ENCODE measurements at places on chromosomes 4 and X.

DNA sequence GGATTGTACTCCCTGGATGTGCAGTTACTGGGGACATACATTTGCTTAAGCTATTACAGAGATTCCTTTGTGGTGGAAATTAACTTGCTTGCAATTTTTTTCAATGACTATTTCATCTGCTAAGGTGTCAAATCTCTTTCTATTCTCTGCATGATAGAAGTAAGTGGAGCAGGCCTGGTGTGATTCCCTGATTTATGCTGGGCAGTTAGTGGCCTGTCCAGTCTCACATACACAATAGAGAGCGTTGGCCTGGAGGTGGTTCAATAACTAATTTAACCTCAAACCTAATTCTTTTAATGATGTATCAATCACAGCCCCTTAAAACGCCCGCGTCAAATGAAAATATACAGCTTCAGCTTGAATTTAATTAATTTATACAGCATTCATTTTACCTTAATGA, 28.5 kb downstream of the VCX3A start:
- no peak for DNase-seq

GRCh38 chrX:35826503-35826902, 28.4 kb downstream of the MAGEB16 start:
- DNase-seq = no peak

- DNase-seq = no peak
Measured at GRCh38 chrX:32618154-32618553, 593.2 kb downstream of the DMD start.

GRCh38 chrX:2774776-2775175, 22.9 kb downstream of the XG start:
- no peak for DNase-seq

DNA sequence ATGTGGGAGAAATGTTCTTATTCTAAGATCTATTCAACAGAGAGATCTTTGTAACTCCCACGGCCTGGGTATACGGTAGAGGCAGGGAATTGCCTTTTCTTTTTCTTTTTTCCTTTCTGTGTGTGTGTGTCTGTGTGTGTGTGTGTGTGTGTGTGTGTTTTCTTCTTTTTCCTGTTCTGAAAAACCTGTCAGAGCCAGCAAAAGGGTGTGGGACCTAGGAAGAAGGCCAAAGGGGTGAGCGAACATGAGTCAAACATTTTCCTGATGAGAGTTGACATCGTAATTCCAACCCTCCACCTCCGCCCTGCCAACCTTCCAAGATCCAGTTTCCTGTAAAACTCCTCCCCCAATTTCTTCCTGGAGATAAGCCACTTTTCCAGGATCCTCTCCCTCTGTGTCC, 2.8 kb upstream of the CHIC2 start:
- no peak for DNase-seq

- DNase-seq = no peak
Measured at GRCh38 chr4:165367040-165367439, 11.8 kb upstream of the CPE start.

DNA sequence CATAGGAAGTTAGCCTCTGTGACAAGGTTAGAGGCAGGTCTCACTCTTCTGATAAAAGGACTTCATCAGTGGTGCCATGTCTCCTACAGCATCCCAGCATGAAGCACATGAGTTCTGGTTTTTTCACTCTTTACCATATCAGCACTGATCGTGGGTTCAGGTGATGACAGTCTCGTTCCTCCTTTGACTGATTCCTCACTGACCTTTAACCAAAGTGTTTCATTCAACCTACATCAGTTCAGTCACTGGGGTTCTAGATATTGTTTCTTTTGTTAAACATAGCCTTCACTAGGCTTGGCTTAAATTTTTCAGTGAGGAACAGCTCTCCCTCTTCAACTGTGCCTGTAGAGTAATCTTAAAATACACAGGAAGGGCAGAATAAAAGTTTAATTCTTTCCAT, 9.6 kb upstream of the MAGEA8 start:
- DNase-seq = no peak

DNA sequence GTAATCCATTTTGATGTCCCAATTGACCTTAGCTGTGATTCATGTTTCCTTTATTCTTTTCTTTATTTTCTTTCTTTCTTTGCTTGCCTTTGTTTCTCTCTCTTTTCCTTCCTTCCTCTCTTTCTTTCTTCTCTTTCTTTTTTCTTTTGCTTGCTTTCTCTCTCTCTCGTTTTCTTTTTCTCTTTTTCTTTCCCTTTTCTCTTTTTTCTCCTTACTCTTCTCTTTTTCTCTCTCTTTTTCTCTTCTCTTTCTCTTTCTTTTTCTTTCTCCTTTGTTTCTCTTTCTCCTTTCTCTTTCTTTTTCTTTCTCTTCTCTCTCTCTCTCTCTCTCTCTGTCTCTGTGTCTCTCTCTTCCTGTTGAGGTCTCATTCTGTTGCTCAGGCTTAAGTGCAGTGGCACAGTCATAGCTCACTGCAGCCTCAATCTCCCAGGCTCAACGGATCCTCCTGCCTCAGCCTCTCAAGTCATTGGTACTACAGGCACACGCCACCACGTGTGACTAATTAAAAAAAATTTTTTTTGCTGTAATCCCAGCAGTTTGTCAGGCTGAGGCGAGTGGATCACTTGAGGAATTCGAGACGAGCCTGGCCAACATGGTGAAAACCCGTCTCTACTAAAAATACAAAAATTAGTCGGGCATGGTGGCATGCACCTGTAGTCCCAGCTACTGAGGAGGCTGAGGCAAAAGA, 8.0 kb upstream of the DHRSX start:
- DNase-seq = no peak

DNA sequence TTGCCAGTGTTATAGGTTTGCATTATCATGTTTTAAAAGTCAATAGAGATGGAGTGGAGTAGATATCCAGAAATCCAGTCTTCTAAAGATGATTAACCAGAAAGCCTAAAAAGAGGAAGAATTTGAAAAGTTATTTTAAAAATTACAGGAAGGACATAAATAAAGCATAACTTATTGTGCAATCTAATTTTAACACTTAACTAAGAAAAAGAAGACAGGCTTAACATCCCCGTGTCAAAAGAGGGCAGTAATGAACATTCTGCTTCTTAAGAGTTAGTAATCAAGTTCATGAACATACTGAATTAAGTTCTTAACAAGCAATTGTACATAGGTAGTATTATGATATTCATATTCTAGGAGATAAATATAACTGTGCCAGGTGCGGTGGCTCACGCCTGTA, 39.3 kb downstream of the ELF2 start:
- DNase-seq = no peak

DNA sequence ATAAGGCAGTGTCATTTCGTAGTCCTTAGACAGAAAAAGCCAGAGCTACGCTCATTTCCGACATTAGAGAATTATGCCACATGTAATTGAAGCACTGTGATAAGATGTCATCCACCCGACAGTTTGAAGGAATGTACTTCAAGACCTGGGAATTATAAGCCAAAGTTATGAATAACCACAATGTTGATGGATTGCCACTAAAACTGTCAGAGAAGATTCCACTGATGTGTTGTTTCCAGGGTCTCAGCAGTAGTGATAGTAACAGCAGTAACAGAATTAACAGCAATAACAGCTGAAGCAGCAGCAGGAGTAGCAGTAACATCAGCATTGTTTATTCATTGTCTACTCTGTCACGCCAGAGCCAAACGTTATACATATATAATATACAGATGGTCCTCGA, 24.7 kb downstream of the RAB33A start:
- no peak for DNase-seq

DNA sequence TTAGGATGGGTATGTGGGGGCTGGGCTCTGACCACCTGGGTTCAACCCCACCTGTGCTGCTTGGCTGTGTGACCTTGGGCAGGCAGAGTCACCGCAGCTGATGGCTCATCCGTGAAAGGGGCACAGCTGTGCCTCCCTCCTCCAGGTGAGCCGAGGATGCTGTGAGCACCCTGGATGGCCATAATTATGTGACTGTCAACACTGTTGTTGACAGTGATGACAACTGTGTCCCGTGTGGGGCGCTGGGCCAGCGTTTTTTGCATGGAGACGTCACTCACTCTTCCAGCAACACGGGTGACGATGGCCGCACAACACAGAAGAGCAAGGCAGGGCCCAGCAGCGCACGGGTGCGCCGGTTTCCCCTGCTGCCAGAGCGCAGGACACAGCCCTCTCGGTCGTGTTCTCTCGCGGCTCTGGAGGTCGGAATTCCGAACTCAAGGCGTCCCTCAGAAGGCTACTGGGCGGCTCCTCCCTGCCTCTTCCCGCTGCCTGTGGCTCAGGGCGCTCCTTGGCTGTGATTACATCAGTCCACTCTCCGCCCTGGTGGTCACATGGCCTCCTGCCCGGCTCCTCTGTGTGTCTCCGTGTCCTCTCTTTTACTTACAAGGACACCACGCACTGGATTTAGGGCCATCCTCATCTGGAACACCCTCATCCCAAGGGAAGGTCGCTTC, 1.3 kb downstream of the SH3TC1 start:
- DNase-seq = peak; percentile 46

DNA sequence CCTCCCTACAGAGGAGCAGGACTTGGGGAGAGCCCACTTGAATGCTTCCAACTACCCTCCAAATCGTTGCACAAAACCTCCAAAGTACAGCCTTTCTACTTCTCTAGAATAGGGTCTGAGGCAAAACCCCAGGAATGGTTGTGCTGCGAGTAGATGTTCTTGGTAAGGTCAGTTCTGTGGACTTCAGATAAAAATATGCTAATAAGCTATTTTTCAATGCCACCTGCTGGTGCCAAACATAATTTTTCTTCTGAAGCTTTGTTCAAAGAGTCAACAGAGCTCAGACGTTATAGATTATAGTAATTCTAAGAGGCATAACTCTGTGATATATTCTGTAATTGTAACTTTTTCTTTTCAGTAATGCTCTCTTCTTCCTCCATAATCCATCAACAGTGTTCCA, 425.7 kb downstream of the GPAT3 start:
- DNase-seq = no peak

- DNase-seq = peak; percentile 60
Measured at GRCh38 chr4:26912810-26913209, 52.2 kb downstream of the STIM2 start.

- no peak for DNase-seq
Measured at GRCh38 chr4:5096261-5096660, 45.0 kb downstream of the STK32B start.

- DNase-seq = peak; percentile 3
Measured at GRCh38 chrX:29376584-29376983, 789.3 kb downstream of the IL1RAPL1 start.

- DNase-seq = no peak
Measured at GRCh38 chr4:65976287-65976686, 306.0 kb upstream of the EPHA5 start.

- no peak for DNase-seq
Measured at GRCh38 chr4:650461-650860, 23.6 kb downstream of the ATP5ME start.

- DNase-seq = no peak
Measured at GRCh38 chrX:3094261-3094660, 53.0 kb downstream of the ARSF start.

GRCh38 chr4:18435781-18436180, 414.2 kb upstream of the LCORL start:
- no peak for DNase-seq

DNA sequence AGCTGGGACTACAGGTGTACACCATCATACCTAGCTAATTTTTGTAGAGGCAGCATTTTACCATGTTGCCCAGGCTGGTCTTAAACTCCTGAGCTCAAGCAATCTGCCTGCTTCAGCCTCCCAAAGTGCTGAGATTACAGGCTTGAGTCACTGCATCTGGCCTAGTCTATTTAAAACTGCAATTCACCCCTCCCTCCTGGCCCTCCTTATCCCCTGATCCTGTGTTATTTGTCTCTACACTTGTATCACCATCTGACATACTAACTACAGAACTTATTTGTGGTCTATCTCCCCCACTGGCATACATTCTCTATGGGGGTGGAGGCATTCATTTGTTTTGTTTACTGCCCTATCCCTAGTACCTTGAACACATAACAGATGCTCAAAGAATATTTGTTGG, 23.7 kb downstream of the CC2D2A start:
- DNase-seq = no peak

- DNase-seq = no peak
Measured at GRCh38 chr4:142045996-142046395, 409.6 kb downstream of the IL15 start.

DNA sequence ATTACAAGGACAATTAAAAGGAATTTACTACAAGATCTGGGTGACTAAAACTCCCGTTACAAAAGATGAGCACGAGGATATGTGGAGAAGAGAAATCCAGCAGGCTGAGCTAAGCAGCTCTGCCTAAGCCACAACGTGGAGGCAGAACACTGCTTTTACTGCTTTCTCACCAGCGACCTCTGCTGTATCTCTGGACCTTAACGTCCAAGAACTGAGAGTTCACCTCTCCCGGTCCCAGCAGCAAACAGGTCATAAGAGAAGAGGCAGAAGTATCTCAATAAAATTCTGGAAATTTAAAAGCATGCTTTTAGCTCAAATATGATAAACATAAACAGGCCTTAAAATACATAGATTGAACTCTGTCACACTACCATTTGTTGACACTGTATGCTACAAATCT, 81.0 kb downstream of the ADGRA3 start:
- peak; percentile 58 for DNase-seq

DNA sequence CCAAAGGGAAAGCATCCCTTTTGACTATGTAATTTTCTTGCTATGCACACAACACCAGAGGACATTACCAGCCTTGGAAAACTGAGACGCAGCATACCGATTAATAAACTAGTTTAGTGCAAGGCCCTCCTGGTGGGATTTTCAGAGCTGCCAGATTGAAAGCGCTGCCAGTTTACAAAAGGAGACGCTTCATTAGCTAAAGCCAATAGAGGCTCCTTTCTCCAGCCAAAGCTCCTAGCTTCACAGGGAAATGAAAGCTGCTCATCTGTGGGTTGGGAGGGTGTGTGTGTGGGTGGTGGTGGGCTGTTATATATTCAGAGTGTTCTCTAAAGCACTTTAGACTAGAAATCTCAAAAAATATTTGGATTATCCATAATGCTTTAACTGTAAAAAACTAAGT, 32.4 kb downstream of the SPANXN4 start:
- no peak for DNase-seq

DNA sequence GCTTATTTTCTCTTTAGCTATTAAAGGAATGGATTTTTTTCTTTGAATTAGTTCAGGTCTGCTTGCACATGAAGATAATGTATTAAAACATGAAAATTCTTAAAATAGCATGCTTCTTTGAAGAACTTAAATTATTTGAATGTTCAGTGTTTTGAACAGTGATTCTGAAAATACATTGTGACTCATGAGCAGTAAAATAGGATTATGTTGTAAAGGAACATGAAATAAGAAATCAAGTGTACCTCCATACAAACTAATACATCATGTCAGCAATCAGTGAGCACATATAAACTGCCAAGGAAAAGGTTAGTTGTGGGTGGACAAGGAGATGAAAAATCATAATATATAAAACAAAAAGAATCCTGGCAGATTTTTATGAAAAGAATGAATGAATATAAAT, 66.1 kb downstream of the SNX25 start:
- no peak for DNase-seq

- DNase-seq = no peak
Measured at GRCh38 chr4:2024683-2025082, 15.9 kb upstream of the NELFA start.

- DNase-seq = no peak
Measured at GRCh38 chr4:56301997-56302496, 85.2 kb downstream of the AASDH start.

DNA sequence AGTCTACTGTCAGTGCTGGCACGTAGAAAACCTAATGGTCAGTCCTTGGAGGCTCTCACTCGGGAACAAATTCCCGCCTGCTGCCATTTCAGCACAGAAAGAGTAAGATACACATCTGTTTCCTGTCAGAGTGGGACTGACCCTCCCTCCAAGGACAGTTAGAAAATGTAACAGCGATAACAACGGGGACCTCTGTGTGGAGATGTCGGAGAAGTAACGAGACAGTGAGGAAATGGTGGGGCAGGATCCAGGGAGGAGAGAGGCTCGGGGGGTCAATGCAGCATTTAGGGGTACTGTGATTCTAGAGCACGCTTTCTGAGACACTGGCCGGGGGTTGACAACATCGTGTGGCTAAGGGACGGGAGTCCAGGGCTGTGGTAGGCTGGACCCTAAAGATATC, 36.0 kb upstream of the SORCS2 start:
- DNase-seq = no peak
